ENCODE measurements at places on chromosomes 7 and 10.

DNA sequence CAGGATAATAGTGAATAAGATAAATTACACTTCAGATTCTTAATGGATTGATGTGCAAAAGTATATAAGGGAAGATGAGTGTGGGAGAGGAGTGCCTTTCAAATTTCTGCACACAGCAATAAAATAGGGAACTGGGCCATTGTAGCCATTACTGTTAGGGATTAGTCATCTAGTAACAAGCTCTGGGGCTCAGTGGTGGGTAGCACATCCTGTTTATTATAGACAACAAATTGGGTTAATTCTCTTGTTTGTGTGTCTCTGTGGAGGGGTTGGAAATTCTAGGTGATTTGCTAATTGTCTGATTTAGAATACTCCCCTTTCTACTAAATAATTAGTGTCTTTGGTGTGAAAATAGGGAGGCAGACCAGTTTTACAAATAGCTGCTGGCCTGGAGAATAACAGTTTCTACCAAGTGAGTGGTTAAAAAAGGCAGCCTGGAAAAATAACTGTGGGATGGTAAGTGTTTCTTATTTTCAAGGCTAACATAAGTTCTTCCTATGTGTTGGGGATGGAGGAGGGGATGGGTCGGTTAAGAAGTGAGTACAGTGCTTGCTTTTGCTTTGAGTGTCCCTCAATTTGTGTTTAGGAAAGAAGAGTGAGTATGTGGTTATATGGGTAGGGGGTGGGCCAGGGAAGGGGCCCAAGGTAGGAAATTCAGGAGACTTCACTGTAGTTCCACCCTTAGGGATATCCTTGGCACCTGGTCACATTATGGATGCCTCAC, 43.3 kb upstream of the TMEM248 start:
- no peak for DNase-seq

DNA sequence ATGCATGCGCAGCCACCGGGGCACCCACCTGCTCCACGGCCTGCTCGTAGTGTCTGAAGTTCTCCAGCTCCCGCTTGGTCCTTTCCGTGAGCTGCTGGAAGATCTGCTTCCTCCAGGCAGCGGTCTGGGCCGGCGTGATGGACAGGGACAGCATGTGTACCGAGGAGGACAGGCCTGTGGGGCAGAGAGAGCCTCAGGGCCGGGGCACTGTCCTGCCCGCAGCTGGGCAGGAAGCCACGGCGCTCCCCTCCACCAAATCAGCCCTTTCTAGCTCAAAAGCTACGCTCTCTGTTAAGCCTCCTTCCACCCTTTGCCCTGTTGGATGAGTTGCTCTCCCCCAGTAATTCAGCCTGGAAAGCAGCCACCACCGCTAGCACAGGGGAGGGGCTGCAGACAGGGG, 19.2 kb downstream of the TECPR1 start:
- no peak for DNase-seq

- DNase-seq, result peak; percentile 52
Observed at GRCh38 chr10:79981450-79982361, 32.8 kb upstream of the SFTPD start.

DNA sequence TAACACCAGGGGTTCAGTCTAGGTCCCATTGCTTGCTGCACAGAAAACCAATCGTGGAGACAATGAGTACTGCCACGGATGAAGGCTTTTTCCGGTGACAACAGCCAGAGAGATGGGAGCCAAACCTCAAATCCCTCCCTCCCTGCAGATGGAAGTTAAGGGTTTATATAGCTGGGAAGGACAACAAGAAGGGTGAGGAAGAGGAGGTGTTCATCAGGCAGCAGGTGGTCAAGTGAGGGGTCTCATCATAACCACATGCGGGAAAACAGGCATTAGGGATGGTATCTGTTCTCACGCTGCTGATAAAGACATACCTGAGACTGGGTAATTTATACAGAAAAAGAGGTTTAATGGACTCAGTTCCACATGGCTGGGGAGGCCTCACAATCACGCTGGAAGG, 91.3 kb downstream of the MKX start:
- no peak for DNase-seq

DNA sequence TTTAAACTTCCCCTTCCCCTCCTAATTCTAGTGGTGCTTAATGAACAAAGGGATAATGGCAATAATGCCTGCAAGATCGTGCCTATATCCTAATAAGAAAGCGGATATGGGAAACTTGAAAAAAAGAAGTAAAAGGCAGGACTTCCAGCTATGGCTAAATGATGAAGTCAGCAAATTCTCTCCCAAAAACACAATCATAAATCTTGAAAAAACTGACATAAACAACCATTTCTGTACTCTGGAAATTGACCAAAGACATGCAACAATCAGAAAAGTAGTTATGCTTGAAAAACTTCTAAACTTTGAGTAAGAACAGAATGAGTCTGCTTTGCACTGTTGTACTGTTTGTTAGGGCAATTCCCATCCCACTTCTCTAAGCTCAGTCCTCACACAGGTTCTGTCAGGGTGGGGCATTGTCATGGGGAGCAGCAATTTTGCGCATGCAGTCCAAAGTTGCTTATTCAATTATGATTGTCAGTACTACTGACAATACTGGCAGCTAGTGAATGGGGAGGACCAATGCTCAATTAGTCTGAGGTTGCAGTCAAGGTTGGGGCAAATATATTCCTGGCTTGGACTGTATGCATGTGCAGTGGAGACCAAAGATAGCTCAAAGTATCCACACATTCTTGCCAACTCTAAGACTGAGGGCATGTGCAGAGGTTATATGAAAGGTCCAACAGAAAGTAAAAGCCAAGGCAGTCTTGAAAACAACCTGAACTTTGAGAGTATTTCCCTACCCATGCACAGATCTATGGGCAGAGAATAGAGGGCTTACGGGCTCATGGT, 34.1 kb upstream of the ARHGAP22 start:
- no peak for DNase-seq

DNA sequence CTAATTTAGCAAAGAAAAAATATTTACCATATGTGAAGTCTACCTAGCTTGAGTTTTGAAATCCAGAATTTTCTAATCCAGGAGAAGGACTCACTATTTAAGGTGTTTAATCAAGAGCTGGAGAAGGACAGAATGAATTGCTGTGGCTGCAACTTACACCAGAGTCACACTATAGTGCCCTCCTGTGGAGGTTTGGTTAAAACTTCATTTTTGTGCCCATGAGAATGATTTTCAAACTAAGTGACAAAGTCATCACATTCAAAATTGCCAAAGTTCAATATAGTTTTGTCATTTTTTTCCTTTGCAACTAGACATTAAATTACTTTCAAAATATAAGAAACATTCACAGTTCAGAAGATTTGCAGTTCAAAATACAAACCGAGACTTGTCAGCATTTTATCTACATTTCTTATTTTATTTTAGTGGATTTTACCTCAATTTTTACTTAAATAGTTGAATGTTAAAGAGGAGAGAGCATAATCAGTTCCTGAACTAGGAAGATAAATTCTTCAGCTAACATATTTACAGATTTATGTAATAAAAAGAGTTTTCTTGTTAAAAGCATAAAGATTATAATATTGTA, 70.7 kb downstream of the CABCOCO1 start:
- DNase-seq, result peak; percentile 16

DNA sequence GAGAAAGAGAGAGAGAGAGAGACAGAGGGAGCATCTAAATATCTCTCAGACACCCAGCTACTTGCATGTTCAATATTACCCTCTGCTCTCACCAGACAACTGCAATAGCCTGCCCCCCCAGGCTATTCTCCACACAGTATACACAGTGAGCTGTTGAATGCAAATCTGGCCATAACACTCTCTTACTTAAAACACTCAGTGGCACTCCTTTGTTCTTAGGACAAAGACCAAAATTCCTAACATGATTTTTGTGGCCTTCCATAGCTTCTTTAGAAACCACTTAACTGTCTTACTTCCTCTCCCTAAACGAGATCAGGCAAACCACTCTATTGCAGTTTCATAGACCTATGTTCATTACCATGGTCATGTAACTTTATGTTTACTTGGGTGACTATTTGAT, 903.6 kb upstream of the AUTS2 start:
- DNase-seq, result no peak

DNA sequence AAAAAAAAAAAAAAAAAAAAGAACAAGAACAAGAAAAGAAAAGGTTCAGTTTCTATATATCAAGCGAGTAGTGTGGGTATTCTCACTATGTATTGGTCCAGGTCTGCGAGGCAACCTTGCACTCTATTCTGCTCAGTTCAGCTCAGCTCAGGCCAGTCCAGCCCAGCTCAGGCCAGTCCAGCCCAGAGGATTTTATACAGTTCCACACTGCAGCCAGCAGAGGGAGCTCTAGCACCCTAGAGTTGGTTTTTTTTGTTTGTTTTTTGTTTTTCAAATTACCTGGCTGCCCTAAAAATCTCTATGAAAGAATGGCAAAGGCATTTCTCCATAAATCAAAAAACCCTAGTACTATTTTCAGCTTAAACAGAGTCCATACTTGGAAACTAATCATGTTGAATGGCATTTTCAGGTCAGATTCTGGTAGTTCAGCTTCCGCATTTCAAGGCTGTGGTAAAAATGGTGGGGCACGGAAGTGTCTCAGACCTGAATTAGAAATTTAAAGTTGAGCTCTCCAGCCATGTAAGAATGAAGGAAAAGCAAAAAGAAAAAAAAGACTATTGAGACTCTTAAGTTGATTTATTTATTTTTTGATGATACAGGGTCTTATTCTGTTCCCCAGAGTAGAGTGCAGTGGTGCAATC, 55.2 kb upstream of the GSDME start:
- DNase-seq, result peak; percentile 3

DNA sequence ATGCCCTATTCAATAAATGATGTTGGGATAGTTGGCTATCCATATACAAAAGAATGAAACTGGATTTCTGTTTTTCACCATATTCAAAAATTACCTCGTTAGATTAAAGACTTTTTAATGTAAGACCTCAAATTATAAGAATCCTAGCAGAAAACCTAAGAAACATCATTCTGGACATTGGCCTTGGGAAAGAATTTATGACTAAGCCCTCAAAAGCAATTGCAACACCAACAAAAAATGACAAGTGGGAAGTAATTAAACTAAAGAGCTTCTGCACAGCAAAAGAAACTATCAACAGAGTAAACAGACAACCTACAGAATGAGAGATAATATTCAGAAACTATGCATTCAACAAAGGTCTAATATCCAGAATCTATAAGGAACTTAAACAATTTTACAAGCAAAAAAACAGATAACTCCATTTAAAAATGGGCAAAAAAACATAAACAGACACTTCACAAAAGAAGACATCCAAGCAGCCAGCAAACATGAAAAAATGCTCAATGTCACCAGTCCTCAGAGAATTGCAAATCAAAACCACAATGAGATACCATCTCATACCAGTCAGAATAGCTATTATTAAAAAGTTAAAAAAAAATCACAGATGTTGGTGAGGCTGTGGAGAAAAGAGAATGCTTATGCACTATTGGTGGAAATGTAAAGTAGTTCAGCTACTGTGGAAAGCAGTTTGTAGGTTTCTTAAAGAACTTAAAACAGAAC, 309.8 kb downstream of the AHR start:
- DNase-seq, result no peak

DNA sequence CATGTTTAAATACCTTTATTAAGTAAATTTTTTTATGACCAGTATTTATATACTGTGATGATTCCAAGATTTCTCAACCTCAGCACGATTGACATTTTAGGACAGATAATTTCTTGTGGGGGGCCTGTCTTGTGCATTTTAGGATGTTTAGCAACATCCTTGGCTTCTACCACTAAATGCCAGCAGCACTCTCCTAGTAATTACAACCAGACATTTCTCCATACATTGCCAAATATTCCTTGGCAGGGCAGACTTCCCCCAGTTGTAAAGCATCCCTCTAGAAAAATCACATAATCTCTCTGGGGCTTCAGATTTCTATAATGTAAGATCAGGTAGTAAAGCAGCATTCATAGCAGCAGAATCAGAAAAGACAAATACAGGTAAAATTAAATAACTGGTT, 7.8 kb upstream of the LIPM start:
- DNase-seq, result no peak

DNA sequence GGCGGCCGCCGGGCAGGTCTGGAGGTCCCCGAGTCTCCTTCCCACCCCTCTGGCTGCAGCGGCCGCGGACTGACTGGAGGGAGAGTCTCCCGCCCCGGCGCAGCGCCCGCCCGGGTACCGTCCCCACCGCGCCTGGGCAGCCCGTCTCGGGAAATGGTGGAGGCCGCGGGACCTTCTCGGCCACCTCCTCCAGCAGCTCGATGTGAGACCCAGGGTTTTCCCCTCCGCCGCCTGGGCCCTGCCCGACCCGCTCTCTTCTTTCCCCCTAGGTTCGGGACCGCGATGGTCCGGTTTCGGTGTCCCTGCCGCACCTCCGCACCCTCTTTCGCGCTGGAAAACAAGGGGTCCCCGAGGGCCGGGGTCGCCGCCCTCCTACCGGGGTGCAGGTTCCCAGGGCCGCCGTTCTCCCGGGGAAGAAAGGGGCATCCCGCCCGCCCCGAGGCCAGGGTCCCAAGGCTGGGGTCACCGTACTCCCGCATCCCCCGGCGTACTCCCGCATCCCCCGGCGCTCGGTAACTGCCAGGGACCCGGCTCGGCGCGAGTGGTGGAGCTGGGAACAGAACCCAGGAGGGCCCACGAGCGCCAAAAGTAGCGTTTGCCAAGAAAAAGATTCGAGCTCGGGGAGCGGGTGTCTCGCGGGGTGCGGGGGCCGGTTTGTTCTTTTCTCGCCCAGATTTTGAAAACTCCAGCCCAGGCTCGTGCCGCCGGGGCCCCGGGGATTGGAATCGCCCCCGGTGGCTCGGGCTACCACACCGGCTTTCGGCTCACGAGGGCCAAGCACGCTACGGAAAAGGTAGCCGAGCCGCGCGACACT, 3.4 kb downstream of the TNRC18 start:
- no peak for DNase-seq

DNA sequence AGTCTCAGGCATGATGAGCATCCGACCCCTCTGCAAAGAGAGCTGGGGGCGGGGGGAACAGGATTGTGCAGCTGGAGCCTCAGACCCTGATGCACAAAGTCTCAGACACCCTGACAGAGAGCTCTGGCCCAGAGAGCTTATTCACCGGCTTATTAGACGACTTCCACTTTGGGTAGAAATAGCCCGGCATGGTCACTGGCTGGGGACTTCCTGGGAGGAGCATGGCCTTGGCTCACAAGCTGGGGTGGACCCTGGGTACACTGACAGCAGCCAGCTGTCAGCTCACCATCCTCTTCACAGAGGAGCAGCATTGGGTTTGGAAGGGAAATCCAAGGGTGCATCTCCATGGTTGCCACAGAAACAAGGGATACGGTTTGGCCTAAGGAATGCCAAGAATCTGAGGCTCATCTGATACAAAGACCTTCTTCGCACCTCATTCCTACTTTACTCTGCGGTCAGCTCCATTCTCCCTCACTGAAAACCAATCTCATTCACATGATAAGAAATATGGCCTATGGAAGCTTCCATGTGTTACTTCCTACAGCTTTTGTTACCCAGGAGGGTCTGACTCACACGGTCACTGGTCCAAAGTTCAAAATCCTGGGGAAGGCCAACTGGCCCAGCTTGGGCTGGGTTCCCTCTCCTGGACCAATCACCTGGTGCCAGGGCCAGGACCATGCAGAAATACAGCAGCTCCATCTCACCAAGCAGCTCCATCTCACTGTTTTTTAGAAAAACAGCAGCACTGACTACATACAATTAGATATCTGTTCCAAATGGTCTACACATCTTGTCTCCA, 25.1 kb downstream of the ZNF467 start:
- DNase-seq, result no peak
